ENCODE measurements at places on chromosomes 4 and X.

DNA sequence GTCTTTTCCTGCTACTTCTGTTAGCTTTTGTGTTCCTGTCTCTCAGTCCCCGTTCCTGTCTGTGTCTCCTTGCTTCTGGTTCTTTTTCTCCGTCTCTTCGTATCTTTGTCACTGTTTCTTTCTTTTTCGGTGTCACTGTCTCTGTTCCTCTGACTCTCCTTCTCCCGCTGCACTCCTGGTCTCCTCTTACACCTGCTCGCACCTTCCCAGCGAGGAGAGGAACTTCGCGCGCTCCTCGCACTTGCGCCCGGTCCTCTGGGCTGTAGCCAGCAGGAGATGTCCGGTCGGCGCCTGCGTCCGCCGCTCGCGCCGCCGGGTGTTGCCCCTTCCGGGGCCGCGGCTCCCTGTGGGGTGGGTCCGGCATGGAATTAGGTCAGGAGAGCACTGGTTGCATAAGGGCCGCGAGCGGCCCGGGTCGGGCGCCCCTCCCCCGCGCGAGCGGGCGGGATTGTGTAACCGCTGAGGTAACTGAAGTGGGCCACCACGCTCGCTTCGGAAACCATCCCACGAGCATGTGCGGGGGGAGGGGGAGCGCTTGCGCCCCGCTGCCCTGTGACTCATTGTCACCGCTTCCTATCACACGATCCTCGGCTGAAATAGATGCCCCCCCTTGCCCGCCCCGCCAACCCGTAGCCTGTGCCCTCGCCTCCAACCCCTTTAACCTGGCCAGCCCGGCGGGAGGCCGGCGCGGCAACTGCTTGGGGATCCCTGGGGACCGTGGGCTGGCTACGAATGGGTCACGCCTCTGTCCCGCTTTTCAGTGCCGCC lies 1.6 kb downstream of the LONRF3 start:
- peak; percentile 21 for DNase-seq

DNA sequence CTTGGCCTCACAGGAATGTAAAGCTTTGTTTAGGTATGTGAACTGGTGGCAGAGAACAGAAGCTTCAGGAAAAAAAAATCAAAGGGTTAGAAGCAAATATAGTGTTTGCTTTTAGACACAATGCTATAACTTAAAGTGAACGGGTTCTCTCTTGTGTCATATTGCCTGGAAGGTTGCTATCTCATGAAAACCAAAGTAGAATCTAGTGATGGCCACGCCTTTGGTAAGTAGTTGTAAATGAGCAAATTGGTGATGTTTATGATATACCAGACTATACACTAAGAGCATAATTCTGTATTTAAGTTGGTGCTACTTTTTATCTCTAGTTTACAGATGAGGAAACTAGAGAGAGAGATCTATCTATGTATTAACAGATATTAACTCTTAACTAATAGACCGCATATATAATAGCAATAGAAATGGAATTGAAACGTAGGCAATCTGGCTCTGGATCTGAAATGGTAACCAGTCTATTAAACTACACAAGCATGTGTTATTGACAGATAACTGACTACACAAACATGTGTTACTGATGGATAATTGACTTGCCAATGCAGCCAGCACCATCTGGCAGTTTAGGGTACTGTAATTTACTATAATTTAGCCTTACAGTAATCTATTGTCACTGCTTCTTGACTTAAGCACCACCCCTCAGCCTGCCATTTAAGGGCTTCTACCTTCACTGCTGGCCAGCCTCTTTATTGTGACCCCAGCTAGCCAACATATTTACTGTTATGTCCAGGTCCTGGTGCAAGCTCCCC lies 40.8 kb downstream of the HCCS start:
- DNase-seq = no peak

- DNase-seq = no peak
Observed at GRCh38 chr4:1329408-1330371, 17.3 kb upstream of the UVSSA start.

DNA sequence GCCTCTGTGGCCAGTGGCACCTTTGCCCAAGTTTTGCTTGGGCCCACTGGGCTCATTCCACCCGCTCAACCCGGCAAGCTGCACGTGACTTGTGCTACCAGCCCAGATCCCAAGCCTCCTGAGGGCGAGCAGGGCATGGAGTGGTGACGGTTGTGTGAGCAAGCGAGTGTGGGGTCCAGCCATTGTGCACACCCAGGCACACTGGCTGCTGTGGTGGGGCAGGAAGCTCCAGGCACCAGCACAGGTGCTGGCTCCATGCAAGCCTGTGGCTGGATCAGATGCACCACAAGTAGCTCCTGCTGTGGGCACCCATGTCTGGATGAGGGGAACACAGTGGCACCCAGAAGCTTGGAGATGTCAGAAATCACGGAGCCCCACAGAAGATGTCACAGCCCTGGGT lies 557.0 kb upstream of the GNPDA2 start:
- DNase-seq = no peak

- no peak for DNase-seq
Observed at GRCh38 chr4:47525154-47525819, 40.2 kb downstream of the ATP10D start.

DNA sequence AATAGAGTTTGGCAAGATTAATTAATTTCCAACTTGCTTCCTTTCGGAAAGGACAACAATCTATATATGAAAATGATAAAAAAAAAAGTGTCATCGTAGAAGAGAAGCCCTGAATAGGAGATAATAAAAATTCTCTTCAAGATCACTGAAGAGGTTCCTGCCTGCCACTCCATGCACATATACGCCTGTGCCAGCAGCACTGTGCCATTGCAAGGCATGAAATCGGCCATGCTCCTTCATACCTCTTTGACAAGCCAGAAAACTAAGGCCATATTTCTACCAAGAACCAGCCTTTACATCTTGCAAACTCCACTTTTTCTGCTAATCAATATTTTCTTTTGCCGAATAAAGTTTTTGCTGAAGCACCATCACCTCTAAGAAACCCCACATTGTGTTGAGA lies 365.5 kb downstream of the CXXC4 start:
- no peak for DNase-seq

GRCh38 chr4:78131403-78131802 lies 74.3 kb downstream of the FRAS1 start:
- DNase-seq = no peak

All from T47D (cell line).